ENCODE measurements at places on chromosomes 5 and 9.
A peak's percentile ranks its signal among the peaks of the same experiment; 100 is the strongest.

- no peak for DNase-seq
These were observed 47.7 kb upstream of the GARNL3 start for GRCh38 chr9:127216888-127217217.

- no peak for DNase-seq
These were observed 10.6 kb upstream of the POMT1 start for GRCh38 chr9:131492070-131492469.

GRCh38 chr9:38305582-38305981 is 86.9 kb upstream of the ALDH1B1 start:
- no peak for DNase-seq

DNA sequence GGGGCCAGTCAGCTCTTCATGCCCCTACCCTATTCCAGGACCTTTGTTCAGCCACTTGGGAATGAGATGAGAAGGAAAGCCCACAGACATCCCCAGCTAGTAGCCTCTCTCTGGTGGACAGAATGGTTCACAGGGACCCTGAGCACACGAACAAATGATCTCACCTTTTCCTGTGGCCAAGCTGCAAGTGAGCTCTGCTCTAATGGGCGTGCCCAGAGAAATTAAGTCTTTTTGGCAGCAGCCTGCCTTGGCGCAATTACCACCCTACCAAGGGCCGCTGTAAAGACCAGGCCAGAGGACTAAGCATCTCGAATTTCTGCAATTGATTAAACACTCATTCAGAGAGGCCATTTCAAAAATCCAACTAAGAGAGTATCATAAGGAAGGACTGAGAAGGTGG is 56.0 kb downstream of the WHRN start:
- no peak for DNase-seq

- no peak for DNase-seq
These were observed 157.0 kb upstream of the NTRK2 start for GRCh38 chr9:84512493-84512892.

DNA sequence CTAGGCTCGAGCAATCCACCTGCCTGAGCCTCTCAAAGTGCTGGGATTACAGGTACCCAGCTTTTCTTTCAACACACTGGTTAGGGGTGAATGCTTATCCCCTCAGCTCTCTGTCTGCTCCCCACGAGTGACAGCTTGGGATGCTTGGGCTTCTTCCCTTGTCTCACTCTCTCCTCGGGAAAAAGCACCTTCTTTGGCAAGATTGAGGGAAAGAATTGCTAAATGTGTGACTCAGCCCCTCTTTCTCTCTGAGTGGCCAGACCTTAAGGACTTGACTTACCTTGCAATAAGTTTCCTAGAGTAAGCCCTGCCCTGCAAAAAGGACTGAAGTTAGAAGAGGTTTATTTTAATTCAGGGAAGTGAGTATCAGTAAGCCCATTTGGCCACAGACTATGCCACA is 68.1 kb upstream of the ERBIN start:
- peak; percentile 53 for DNase-seq

GRCh38 chr5:112799661-112800060 is 61.4 kb upstream of the SRP19 start:
- DNase-seq = no peak

DNA sequence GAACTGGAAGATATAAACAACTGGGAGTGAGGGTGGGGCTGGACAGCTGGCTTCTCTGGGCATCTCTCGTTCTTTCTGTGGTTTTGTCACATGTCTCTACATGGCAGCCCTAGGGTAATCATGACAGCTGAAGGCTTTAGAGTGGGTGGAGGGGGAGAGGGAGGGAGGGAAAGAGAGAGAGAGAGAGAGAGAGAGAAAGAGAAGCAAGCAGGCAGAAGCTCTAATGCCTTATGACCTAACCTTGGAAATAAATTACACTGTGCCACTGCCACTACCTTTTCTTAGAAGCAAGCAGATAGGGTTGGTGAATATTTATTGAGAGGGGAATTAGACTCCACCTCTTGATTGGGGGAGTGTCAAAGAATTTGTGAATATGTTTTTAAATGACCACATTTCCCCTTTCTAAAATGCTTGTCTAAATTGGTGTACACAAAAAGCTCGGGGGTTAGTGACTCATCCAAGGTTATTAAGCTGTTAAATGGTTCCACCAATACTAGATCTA is 2.6 kb upstream of the DAPK1 start:
- DNase-seq = no peak
